ENCODE measurements at places on chromosomes 4 and X.

DNA sequence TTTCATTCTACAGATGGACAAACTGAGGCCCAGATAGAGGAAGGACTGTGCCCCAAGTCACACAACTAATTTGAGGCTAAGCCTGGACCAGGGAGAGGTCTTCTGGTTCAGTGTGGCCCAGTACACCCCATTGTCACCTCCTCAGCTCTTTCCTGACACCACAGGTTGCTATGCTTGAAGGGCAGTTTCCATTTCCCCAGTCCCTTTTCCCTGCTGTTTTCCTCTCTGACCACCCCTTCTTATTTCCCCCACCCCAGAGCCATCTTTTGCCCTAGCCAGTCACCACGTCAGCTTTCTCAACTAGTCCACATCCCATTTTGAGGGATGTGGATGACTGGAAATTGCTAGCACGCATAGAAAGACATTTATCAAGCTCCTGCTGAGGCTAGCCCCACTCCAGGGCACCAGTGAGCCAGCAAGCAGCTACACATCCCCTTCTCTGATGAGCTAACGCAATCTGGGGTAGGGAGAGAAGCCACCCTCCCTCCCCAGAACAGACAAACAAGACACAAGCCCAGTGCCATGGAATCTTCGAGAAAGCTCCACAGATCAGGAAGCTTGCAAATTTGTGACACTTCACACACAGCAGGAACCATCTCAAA, 1.3 kb downstream of the GABRE start:
- DNase-seq: no peak

- no peak for DNase-seq
Measured at GRCh38 chrX:18654875-18655836, 16.8 kb downstream of the RS1 start.

- DNase-seq: no peak
Measured at GRCh38 chr4:67371615-67372014, 173.7 kb downstream of the CENPC start.

GRCh38 chrX:55874807-55875206, 157.3 kb downstream of the RRAGB start:
- no peak for DNase-seq
